ENCODE measurements at places on chromosomes 5 and 9.
A peak's percentile ranks its signal among the peaks of the same experiment; 100 is the strongest.

DNA sequence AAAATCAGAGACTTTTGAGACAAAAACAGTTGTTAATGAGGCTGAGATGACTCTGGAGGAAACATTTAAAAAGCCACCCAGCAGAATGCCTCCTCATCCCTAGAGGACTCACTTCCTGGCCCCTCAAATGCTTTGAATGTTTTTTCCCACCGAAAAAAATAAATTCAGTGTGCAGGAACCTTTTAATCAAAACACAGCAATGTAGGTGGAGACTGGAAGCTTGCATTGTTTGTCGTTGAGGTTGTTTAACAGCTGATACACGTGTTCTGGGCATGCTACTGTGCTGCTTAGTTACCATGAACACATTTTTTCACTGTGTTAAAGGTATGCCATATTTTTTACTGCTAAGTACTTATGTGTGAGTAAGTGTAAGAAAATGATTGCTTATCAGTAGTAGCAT lies 65.7 kb upstream of the ADCY2 start:
- DNase-seq: no peak

GRCh38 chr5:65157906-65158603 lies 323.7 kb downstream of the ADAMTS6 start:
- no peak for DNase-seq

- peak; percentile 14 for DNase-seq
Observed at GRCh38 chr9:72623156-72623555, 101.7 kb downstream of the TMC1 start.

GRCh38 chr5:157369507-157369906 lies 90.5 kb upstream of the NIPAL4 start:
- DNase-seq: no peak

- DNase-seq: no peak
Observed at GRCh38 chr9:137879052-137879451, 1.5 kb downstream of the CACNA1B start.

- no peak for DNase-seq
Observed at GRCh38 chr9:91727972-91728371, 222.1 kb downstream of the ROR2 start.

- no peak for DNase-seq
Observed at GRCh38 chr5:81426359-81427030, 32.6 kb upstream of the ACOT12 start.

- DNase-seq: no peak
Observed at GRCh38 chr9:111649016-111649415, 12.4 kb upstream of the GNG10 start.

GRCh38 chr5:17966640-17967402 lies 332.6 kb downstream of the TAF11L14 start:
- no peak for DNase-seq

DNA sequence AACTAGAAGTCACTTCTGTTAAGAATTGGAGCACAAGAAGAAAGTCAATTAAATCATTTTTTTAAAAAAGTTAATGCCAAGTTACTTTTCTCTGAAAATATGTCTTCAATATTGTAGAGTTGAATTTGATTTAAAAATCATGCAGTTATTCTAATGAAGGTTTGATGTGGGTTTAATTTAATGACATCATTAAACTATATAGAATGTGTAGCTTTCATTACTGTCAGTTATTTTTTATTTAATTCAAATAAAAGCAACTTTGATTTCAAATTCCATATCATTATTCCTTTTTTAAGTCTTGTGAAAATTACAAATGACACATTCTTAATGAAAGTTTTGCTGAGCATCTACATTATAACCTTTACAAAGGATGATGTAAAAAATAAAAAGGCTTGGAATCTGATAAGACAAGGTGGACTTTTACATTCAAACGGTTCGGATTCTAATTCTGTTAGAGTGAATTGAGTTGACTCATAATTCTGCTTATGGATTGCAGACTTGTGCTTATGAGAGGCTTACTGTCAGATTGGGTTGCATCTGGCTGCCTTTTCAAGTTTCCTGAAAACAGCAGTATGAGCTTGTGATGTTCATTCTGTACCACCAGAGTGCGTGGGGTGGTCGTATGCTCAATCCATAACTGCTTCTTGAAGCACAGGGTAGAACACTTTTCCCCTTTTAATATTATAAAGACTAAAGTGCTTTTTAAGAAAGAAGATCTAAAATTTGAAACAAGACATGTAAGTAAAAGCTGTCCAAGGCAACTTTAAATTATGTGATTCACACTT lies 253.0 kb upstream of the ARRDC3 start:
- DNase-seq: no peak

- DNase-seq: no peak
Observed at GRCh38 chr9:69895185-69895584, 74.6 kb downstream of the CFAP95 start.

DNA sequence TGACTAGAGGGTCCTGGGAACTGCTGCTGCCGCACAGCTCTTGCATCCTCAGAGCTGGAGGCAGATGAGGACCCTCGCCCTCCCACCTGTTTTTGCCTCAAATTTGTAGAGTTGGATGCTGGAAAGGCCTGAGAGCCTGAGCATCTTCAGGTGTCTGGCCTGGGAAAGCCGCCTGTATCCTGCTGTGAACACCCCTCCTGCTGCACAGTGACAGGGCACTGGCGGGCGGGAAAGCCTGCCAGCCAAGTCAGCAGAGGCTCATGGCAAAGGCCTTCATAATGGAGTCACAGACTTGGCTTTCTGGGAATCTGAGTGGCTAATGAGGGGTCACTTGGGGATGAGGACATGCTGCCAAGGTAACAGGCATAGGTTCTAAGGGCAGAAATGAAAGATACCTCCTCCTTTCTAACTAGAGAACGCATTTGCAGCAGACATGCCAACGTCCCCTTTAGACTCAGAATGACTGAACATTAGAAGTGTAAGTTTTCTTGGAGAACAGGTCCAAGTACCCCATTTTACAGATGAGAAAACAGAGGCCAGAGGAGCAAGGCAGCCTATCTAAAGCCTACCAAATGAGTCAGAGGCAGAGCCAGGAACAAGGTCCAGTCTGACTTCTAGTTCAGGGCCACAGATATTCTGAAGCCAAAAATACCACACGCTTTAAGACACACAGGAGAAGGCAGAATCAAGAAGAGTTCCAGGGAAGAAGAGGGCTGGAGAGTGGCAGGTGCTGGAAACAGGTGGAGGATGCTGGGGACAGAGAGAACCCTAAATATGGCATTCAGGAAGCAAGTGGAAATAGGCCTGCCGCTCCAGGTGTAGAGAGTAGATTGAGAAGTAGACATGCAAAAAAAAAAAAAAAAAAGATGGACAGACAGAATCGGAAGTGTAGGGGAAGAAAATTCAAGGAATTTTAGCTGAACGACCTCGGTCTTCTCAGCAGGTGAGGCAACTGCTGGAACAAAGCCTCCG lies 44.1 kb downstream of the EPB41L4B start:
- DNase-seq: no peak

- DNase-seq: peak; percentile 29
Observed at GRCh38 chr9:99635032-99635431, 186.7 kb upstream of the NR4A3 start.

DNA sequence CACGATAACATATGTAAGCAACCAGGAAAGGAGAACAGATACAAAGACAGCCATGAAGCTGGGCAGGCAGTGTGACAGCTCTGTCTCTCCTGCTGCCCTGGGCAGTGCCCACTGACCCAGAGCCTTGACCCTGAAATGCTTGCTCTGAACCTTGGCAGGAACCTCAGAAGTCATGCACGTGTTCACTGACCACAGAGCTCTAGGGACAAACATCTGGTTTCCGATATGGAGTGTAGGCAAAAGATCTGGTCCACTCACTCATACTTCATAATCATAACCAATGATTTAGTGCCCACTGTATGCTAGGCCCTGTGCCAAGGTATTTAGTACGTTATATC lies 102.6 kb downstream of the FSTL4 start:
- no peak for DNase-seq

DNA sequence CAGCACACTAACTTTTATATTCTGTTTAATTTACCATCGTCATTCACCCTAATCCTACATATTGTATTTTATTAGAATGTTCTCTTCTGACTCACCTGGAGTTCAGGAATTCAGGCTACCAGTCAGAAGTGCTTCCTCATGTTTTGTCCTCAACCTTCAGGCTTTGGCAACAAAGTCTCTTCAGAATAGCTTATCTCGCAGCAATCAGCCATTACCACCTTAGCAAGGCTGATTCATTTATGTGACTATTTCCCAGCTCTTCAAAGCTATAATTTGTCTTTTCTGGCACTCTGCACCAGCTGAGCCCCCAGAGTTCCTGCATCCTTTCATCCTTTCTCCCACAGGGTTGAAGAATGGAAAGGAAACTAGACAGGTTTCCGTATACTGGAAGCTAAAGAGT lies 365.5 kb upstream of the CDH18 start:
- DNase-seq: no peak

GRCh38 chr9:126664900-126665643 lies 51.3 kb downstream of the LMX1B start:
- no peak for DNase-seq

DNA sequence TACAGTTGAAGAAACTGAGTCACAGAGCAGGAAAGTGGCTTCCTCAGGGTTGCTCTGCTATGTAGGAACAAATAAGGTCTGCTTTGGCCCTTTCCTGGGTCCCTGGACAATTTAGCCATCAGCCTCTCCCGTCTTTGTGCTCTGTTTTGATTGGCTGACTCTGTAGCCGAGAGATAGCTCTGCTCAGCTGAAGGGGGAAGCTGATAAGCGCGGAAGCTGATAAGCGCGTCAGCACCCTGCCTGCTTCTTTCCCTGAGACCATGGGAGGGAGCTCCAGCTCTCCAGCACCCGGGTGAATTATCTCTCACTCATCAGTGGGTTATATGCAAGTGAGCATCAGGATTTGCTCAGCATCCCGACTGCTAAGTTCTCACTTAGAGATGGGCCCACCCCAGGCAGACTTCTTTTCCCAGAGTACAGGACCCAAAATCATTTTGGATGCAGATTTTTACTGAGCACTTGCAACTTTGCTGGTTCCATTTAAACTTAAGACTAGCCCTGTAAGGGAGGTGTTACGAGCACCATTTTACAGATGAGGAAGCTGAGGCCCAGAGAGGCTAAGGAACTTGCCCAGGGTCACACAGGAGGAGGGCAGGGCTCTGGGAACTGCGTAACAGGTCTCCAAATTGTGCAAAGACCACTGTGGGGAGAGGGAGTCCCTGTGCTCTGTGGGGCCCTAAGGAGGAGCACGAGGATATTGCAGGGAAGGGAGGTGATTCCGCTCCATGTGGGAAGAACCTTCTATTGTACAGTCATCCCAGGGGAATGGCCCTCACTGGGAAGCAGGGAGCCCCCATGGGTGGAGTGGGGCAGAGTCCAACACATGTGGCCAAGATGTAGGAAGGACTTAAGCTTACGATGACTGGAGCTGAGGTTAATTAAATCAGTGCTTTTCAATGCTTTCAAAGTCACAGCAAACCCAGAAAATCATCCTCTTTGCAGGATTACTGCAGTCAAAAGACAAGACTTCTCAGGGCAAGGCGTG lies 83.7 kb upstream of the ORM1 start:
- DNase-seq: peak; percentile 75

GRCh38 chr9:134158242-134158641 lies 6.1 kb downstream of the RNU6ATAC start:
- no peak for DNase-seq

- DNase-seq: no peak
Observed at GRCh38 chr5:164191240-164191639, 685.8 kb downstream of the MAT2B start.

GRCh38 chr5:152953788-152954483 lies 536.5 kb upstream of the GRIA1 start:
- no peak for DNase-seq
